ENCODE measurements at places on chromosomes 2 and 18. TPM values are rescaled to one million over a fixed set of nuclear protein-coding genes. Genes with fewer than 3 reads are reported as not detected.

DNA sequence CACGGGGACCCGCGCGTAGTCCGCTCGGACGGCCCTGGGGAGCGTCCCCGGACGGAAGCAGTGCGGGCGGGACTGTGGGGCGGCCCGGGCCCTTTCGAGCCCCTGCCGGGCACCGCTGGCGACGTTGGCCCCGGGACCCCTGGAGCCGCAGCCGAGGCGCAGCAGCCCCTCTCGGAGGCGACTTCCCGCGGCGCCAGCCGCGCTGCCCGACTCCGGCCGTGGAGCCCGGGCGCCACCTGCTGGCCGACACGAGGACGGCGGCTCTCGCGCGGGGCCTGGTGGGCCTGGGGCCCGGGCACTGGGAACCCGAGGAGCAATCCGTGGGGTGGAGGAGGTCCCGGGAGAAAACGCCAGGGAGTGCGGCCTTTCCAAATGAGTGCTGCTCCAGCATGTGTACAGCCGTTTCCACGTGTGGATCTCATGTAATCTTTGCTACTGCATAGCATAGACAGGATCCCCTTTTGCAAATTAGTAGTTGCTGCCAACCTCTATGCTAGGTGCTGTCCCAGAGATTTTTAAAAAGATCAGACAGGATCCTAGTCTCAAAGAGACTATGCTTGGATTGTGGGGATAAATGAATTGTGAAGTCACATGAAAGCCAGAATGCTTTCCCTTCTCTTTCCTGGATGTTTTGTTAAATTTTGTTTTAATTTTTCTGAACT lies 4.0 kb downstream of the ID2 start:
- H3K36me3 ChIP-seq, result peaks cover 11% of the 10 kb centered on the region
- 0 out of 2 replicates have a peak, but pooled peaks cover under 1% of the 10 kb centered on the region for H3K27me3 ChIP-seq
- H3K27ac ChIP-seq, result no peak overlapping the region
- peaks cover 10% of the 10 kb centered on the region for H3K4me1 ChIP-seq
- no peak for DNase-seq

LONRF2 gene
- total RNA-seq, result 12.9 TPM

DNA sequence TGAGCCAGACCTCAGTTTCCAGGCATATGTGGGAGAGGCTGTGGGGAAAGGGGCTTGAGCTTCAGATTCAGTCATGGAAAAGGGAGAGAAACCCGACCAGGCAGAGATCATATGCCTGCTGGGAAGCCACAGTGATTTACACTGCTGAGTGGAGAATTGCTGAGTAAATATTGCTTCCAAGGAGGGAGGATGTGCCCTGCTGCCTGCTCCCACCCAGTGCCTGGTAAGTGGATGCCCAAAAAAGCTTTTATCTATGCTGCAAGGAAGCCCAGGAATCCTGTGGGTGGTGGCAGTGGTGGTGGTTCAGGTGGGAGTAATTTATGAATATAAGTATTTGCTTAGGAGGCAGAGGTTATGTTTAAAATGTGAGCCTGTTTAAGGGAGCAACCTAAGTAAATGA lies 39.5 kb downstream of the INO80C start:
- H3K36me3 ChIP-seq, result no peaks in the 10 kb centered on the region
- no peak for DNase-seq
- peak overlapping the region; percentile 95 for H3K27ac ChIP-seq
- H3K27me3 ChIP-seq, result no peaks in the 10 kb centered on the region

GRCh38 chr2:229050133-229050532 lies 221.0 kb downstream of the PID1 start:
- no peaks in the 10 kb centered on the region for H3K27me3 ChIP-seq
- no peaks in the 10 kb centered on the region for H3K4me1 ChIP-seq

GRCh38 chr2:113406114-113406513 lies 31.4 kb upstream of the ZNG1B start:
- H3K4me1 ChIP-seq, result no peaks in the 10 kb centered on the region
- no peak overlapping the region for H3K4me3 ChIP-seq
- peaks cover 11% of the 10 kb centered on the region for H3K27me3 ChIP-seq

DNA sequence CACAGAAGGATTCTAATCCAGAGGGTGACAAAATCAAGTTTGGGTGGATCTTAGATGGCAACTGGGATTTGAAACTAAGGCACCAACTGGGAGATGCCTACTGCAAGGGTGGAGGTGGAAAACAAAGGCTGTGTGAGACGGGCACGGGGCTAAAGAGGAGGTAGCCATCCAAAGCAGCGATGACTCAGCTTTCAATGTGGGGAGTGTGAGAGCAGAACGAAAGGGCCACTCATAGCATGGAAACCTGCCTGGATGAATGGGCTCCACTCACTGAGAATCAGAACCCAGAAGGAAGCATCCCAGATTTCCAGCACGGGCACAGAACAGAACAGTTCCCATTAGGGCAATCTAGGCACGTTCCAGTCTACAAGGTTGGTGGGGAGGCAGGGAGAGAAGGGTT lies 159.5 kb downstream of the COL4A4 start:
- no peak overlapping the region for H3K4me3 ChIP-seq
- H3K27me3 ChIP-seq, result no peaks in the 10 kb centered on the region
- DNase-seq, result no peak
- no peaks in the 10 kb centered on the region for H3K36me3 ChIP-seq
- H3K4me1 ChIP-seq, result no peaks in the 10 kb centered on the region
- no peak overlapping the region for H3K27ac ChIP-seq

GRCh38 chr2:48808311-48808710 lies 52.8 kb upstream of the LHCGR start:
- no peaks in the 10 kb centered on the region for H3K4me1 ChIP-seq
- no peaks in the 10 kb centered on the region for H3K27me3 ChIP-seq
- no peak overlapping the region for H3K27ac ChIP-seq
- DNase-seq, result no peak
- no peaks in the 10 kb centered on the region for H3K36me3 ChIP-seq

DNA sequence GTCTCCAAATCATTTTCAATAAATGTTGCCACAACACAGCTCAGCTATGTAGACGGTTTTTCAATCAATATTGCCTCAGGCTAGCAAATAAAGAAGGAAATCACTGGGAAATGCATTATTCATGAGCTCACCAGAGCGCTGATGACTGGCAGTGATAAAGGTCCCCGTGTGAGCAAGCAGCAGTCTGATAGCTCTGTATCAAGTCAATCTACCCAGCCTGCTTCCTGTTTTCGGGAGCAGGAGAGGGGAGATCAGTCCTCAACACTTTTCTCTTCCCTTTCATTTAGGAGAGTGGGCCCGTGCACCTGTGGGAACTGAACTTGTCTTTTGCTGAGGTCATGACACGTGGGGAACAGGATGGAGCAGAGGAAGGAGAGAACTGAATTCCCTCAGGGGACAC lies 253.9 kb upstream of the SIX2 start:
- H3K27me3 ChIP-seq, result no peaks in the 10 kb centered on the region
- H3K27ac ChIP-seq, result no peak overlapping the region
- no peaks in the 10 kb centered on the region for H3K4me1 ChIP-seq
- H3K36me3 ChIP-seq, result no peaks in the 10 kb centered on the region
